ENCODE measurements at places on chromosomes 11 and 22. TPM values are rescaled to one million over a fixed set of nuclear protein-coding genes. Genes with fewer than 3 reads are reported as not detected.

GRCh38 chr11:3104051-3104714, 47.0 kb upstream of the CARS1 start:
- no peak for DNase-seq

GRCh38 chr22:29265929-29266328, 1.9 kb downstream of the RHBDD3 start:
- no peak for DNase-seq

- no peak for DNase-seq
Measured at GRCh38 chr11:118000067-118000849, 14.1 kb downstream of the IL10RA start.

TXN2 gene
- 30.3 TPM for total RNA-seq

DNA sequence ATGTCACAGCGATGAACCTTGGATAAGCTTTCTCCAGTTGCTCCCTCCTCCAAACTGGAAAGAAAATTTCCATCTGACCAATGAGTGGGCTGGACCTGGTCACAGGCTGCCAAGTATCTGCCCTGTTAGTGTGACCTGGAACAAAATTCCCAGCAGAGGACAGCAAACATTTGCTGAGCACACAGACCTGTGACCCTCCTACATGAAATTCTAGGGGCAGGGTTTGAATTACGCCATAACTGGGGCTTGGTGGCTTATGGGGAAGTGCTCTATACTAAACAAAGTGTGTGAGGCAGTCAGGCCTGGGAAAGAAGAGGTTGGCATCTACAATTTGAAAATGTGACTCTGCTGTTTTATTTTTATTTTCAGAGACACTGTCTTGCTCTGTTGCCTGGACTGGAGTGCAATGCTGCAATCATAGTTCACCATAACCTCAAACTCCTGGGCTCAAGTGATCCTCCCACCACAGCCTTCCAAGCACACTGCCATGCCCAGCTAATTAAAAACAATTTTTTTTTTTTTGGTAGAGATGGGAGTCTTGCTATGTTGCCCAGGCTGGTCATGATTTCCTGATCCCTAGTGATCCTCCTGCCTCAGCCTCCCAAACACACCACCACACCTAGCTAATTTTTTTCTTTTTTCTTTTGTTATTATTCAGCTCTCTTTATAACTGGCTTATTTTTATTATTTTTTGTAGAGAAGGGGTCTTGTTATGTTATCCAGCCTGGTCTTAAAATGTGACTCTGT, 13.6 kb upstream of the XBP1 start:
- no peak for DNase-seq

DNA sequence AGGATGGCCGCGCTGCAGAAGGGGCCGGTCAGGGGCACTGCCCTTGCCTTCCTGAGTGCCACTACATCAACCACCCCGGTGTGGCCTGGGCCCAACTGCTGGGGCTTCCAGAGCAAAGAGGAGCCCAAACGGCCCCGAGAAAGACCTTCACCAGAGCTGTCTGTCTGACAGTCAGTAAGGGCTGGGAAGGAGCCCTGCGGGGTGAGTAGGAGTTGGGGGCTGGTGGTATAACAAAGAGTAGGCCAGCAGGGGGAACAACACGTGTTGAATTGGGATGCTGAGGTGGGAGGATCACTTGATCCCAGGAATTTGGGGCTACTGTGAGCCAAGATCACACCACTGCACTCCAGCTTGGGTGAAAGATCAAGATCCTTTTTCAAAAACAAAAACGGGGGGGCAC, 3.9 kb downstream of the GSTT4 start:
- no peak for DNase-seq

Data from dermis blood vessel endothelial cell (primary cell).